ENCODE measurements at places on chromosomes 6 and 20.

GRCh38 chr6:32175322-32175710, 568 bp downstream of the AGPAT1 start:
- DNase-seq, result no peak

GRCh38 chr6:90435207-90435899, 138.7 kb upstream of the BACH2 start:
- no peak for DNase-seq

- DNase-seq, result no peak
These were observed 91.7 kb downstream of the YTHDF1 start for GRCh38 chr20:63124092-63124781.

- no peak for DNase-seq
These were observed 7.6 kb downstream of the BPIFB2 start for GRCh38 chr20:33015114-33015484.

- DNase-seq, result no peak
These were observed 6.7 kb upstream of the VNN2 start for GRCh38 chr6:132764370-132764769.

DNA sequence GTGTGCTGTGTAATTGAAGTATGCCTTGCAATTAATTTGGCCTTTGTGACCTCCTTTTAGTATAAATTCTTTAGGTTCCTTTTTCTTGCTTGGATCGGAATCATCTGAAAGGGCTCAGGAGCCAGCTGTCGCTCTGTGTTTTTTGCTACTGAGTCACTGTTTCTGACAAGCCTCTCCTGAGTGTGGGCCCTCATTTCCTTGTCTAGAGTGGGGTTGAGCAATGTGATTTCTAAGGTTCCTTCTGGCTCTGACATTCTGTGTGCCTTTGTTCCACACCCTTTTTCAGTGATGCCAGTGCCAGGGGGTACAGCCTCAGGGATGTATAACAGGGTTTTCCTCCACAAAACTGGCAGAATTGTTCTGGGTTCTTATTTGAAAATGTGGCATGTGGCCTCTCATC, 26.5 kb downstream of the DAAM2 start:
- DNase-seq, result no peak

GRCh38 chr20:49786668-49787370, 25.8 kb upstream of the SLC9A8 start:
- DNase-seq, result no peak

DNA sequence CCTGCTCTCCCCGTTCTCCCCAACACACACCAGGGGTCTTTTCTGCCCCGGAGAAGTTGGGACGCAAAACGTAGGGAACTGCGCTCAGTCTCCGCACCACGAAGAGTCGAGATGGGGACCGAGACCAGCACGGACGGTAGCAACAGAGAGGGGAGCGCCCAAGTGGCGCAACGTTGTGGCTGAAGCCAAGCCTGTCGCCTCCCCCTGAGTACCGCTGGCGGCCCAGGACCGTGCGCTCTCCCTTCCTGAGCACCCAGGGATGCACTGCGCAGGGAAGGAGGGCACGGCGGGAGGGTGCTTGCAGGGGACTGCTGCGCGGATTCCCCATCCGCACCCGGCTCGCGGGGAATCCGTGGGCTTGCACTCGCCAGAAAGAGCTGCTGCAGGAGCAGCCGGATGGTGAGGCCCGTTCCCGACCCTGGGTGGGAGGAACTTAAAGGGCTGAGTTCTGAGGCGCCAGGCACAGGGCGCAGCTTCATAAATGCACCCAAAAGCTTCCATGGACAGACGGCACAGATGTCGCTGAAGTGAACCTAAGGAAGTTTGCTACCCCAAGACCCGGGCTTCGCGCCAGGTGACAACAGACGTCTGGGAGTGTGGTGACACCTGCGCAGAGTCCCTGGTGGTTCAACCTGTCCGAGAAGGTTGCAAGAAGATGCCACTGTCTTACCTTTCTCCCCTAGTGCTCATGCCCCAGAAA, 178.7 kb downstream of the TBXT start:
- no peak for DNase-seq

DNA sequence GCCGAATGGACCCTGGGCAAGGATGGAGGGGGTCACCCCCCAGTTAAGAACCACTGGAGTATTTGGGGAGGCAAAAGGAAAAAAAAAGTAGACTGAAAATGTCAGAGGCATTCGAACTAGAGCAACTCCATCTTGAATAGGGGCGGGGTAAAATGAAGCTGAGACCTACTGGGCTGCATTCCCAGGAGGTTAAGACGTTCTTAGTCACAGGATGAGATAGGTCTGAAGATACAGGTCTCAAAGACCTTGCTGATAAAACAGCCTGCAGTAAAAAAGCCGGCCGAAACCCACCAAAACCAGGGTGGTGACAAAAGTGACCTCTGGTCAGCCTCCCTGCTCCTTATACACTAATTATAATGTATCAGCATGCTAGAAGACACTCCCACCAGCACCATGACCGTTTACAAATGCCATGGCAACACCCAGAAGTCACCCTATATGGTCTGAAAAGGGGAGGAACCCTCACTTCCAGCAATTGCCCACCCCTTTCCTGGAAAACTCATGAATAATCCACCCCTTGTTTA, 70.4 kb upstream of the KCNG1 start:
- DNase-seq, result no peak

- no peak for DNase-seq
These were observed 35.7 kb upstream of the SCUBE3 start for GRCh38 chr6:35178012-35178411.

GRCh38 chr6:15881150-15881549, 218.3 kb upstream of the DTNBP1 start:
- no peak for DNase-seq

- DNase-seq, result no peak
These were observed 18.8 kb downstream of the ALDH5A1 start for GRCh38 chr6:24513602-24514001.

- DNase-seq, result no peak
These were observed 29.9 kb upstream of the ANKEF1 start for GRCh38 chr20:10004900-10005299.

GRCh38 chr20:58360936-58361335, 28.1 kb upstream of the VAPB start:
- DNase-seq, result no peak

GRCh38 chr6:145015739-145016558, 719.4 kb downstream of the EPM2A start:
- DNase-seq, result peak; percentile 39

- DNase-seq, result no peak
These were observed 42.2 kb upstream of the UST start for GRCh38 chr6:148704400-148705246.

DNA sequence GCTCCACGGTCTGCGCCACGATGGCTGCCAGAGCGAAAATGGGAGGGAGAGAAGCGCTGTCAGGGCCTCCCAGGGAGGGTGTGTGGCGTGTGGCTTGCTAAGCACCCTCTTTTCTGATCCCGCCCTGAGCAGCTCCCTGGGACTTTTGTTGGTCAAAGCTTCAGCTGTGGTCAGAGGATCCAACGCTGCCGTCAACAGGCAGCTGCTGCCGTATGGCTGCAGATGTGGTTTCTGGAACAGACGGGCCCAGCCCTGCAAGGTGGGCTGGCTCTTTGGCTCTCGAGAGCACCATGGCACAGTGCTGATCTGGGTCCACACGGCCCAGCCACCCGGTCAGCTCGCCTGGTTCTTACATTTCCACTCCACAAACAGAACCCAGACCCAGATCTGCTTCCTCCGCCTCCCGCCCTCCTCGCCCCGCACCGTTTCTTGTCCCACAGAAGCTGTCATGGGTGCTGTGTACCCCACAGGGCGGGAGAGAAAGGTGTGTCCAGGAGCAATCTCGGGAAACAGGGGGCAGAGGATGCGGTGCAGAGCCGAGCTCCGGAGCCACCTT, 86.0 kb upstream of the BHLHE23 start:
- no peak for DNase-seq

DNA sequence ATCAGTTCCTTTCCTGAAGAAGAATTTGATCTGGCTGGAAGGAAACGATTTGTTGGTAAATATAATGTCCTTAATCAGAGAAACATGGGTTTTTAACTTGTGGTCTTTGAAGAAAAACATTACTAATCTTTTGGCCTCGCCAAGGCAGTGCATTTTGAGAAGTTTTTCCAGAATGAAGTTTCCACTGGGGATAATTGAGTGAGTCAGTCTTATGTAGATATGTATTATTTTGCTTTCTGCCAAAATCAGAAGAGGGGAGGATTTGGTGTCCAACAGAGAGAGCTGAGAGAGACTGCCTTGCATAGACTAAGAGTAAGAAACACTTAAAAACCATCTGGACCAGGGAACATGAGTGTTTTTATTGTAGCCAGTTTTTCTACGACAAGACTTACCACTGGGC, 79.9 kb downstream of the FNDC1 start:
- no peak for DNase-seq

GRCh38 chr20:19473922-19474286, 261.5 kb downstream of the SLC24A3 start:
- no peak for DNase-seq

DNA sequence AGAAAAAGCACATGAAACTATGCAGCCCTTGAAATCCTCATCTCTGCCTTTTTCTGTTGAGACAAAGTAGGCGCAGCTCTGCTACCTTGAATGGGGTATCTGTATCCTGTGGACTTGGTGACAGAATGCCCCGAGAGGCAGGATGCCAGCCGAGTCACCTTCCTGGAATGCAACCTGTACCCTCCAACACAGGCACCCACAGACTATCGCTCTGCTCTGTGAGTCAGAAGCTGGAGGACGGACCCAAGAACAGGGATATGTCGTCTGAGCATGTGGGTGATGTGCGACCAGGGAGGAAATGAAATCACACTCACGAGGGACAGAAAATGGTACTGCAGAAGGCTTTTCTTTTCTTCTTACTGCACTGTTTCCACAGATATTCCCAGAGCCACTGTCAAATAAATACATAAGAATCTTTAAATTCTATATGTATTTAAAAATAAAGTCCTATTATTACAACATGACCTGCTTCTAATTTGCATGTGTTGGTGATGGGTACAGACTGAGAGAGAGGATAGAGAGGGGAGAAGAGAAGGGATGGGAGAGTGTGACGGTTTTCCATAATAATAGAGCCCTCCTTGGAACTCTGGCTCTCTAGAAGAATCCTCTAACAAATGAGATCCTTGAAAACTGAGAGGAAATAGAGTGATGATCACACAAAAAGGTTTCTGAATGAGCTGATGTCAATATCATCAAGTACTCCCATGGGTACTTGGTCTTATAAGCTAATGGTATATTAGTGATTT, 308.1 kb downstream of the FOXC1 start:
- peak; percentile 71 for DNase-seq

DNA sequence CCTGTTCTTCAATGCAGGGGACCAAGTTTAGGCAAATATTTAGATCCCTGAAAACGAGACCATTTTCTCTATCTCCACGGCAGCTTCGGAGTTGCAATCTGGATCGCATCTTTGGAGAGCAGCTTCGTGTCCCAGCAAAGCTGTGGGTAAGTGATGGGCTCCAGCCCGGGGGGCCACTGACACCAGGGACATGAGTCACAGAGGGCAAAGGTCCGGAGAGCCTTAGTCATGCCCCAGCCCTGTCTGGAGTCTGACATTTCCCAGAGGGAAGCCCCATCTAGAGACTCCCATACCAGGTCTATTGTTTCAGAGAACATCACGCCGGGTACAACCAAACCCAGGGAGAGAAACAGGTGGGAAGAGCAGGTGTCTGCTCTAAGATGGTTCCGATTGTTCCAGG, 95.9 kb downstream of the NFATC2 start:
- DNase-seq, result no peak

GRCh38 chr6:106630366-106630765, 988 bp downstream of the QRSL1 start:
- no peak for DNase-seq

GRCh38 chr6:125868678-125869395, 78.1 kb downstream of the NCOA7 start:
- no peak for DNase-seq

DNA sequence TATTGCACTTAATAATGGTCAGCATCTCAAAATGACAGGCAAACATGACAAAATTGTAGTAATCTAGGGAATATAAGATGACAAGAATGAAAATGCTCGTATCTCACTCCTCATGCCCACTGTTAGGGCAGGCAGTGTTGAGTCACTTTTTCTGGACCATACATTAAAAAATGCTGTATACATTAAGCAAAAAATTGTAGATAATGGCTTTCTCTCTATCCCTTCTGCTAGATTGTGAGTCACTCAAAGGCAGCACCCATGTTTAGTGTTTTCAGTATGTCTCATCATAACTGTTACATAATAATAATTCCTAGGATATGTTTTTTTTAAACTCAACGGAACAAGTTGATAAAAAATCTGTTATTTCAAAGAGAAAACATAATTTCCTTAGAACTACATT, 199.3 kb downstream of the TENT5A start:
- no peak for DNase-seq

DNA sequence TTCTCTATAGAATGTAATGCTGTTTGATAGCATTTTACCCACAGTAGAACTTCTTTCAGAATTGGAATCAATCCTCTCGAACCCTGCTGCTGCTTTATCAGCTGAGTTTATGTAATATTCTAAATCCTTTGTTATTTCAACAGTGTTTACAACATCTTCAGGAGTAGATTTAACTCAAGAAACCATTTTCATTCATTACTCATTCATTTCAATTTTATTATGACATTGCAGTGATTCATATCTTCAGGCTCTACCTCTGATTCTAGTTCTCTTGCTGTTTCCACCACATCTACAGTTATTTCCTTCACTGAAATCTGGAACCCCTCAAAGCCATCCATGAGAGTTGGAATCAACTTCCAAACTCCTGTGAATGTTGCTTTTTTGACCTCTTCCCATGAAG, 93.7 kb downstream of the ZFAND3 start:
- DNase-seq, result no peak

DNA sequence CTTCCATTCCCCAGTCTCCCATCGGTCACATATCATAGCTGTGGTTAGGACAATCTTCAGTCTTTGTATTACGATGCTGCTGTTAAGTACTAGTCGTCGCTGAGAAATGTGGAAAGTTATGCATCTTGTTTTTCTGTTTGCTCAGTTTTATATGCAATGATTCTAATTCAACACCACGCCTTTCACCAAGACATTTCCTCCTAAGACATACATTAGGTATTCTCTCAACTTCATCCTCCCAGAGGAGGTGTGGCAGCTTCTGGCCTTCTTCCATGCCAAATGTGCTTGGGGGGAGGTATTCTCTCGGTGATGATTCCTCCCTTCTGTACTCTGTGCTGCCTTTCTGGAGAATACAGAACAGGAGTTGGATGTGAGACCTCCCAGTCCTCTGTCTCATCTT, 66.1 kb downstream of the B4GALT5 start:
- DNase-seq, result no peak

DNA sequence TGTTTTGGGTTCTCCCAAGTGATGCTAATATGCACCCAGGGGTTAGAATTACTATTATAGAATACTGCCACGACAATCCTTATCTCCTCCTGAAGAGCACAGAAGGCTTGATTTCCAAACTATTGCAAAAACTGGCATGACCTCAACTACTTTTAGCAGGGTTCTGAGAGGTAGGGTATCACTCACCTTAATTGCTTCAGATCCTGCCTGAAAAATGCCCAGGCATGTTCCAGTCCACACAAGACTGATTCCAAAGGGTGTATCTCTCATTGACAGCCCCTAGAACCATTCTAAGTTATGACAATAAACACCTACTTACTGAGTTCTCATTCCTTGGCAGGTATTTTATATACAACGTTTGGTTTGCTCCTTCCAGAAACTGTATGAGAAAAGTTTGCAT, 5.0 kb upstream of the DSE start:
- no peak for DNase-seq
